AG10803 (cell line): ENCODE measurements at places on chromosomes 12 and 14.

- DNase-seq = no peak
Observed at GRCh38 chr12:22803725-22804124, 178.8 kb downstream of the ETNK1 start.

GRCh38 chr14:89899291-89899690 lies 55.2 kb downstream of the EFCAB11 start:
- DNase-seq = no peak

GRCh38 chr12:40325349-40325960 lies 100.7 kb downstream of the LRRK2 start:
- peak; percentile 4 for DNase-seq

DNA sequence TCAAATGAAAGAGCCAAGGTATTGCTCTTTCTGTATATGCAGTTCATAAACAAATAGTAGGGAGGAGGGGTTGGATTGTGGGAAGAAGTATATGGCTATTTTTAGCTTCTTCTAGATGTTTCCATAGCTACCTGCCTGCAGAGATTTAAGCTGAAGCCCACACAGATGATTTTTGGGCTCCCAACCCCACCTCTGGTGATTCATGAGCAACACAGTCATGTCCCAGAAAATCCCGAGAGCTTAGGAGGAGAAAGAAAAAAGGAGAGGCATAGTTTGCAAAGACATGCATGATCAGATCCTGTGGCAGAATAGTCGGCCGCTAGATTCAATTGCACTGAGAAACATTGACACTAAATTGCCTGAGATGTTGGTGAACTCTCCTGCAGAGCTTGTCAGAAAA lies 13.8 kb downstream of the TESPA1 start:
- no peak for DNase-seq

- DNase-seq = peak; percentile 76
Observed at GRCh38 chr14:103109535-103110441, 13.5 kb upstream of the TNFAIP2 start.

DNA sequence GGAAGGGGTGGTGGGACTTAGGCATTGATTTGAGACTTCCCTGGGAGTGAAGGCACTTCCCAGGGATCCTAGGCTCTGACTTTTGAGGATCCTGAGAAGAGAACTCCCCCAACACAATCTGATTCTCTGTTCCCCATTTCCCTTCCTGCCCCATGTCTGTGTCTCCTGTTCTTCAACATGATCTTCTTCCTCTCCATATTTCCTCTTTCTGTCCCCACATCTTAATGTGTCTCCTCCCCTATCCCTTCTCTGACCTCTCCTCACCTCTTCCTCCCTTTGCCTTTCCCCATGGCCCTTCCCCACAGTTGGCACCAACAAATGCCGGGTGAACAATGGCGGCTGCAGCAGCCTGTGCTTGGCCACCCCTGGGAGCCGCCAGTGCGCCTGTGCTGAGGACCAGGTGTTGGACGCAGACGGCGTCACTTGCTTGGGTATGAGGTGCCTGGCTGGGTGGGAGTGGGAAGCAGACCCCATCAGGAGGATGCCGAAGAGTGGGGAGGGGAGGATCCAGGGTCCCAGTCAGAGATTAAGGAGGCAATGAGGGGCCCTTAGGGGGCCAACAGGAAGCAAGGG lies 15.2 kb upstream of the LRP1-AS start:
- no peak for DNase-seq

GRCh38 chr12:116454950-116455447 lies 104.2 kb upstream of the MAP1LC3B2 start:
- DNase-seq = peak; percentile 94

DNA sequence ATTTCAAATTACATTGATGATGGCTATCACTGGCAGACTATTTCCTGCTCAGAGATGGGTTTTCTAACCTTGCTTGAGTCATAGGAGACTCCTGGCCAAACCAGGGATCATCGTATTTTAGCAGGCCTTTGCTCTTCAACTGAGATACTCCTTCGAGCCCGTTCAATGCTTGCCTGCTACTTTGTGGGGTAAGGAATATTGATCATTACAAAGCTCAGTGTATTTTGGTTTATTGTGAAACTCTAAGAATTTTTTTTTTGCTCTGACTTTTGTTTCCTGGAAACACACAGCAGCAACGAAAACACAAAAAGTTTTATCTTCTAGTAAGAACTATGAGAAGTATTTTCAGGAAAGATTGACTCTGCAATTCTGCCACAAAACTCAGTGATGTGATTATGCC lies 4.1 kb downstream of the GPRC5D start:
- DNase-seq = no peak

- DNase-seq = peak; percentile 29
Observed at GRCh38 chr12:115149279-115149678, 465.3 kb upstream of the TBX3 start.

DNA sequence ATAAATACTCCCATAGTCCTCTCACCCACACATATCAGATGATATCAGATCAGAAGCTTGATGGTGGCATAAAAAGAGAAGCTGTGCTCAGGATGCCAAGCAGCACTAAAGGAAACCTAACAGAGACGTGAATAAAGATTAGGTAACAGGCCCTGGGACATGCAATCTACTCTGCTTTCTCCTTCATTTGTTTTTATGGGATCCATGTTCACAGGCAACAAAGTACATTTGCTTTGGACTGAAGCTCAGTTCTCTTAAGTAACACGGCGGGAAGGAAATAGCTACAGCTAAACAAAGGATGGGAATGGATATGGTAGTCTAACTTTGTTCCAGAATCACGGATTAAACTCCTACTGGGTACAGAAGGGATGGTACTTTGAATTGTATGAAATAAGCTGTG lies 119.5 kb downstream of the TTC7B start:
- no peak for DNase-seq

DNA sequence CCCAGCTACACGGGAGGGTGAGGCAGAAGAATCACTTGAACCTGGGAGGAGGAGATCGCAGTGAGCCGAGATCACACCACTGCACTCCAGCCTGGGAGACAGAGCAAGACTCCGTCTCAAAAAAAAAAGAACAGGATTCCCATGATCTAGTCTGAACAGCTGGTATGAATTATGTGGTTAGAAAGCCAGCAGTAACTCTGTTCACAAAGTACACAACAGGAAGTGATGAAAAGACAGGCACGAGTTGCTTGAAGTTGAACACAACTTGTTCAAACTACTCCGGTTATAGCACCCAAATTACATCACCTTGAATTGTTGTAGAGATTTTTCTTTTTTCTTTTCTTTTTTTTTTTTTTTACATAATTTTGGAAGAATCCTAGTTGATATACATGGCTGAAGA lies 238.8 kb upstream of the RGS6 start:
- DNase-seq = peak; percentile 97

GRCh38 chr14:100049220-100049619 lies 16.0 kb upstream of the EVL start:
- DNase-seq = peak; percentile 68

DNA sequence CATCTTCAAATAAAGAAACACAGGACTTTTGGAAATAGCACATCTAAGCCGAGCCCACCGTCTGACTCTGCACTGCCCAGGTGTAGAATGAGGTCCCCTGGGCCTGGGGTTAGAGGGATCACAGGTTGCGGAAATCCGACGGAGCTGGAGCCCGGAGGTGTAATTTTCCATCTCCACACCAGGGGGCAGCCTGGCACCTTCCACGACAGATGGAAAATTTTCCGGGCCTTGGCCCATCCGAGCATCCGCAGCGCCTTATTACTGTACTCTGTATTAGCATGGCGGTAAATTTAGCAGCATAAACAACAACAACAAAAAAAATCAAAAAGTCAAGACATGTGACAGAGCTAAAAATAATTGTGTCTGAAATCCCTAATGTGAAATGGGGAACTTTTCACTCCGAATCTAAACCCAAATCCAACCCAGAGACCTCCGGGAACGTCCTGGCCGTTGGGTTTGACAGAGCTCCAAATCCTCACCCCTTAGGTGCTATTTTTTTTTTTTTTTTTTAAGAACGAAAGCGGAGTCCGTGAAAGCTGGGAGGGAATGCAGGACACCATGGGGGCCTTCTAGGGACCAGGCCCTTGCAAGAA lies 93.9 kb downstream of the KSR2 start:
- peak; percentile 62 for DNase-seq

GRCh38 chr14:34064349-34064748 lies 113.5 kb upstream of the EGLN3 start:
- peak; percentile 86 for DNase-seq

- no peak for DNase-seq
Observed at GRCh38 chr12:19166956-19167355, 37.4 kb downstream of the PLEKHA5 start.

GRCh38 chr14:51020024-51020710 lies 74.7 kb downstream of the TRIM9 start:
- DNase-seq = peak; percentile 93

DNA sequence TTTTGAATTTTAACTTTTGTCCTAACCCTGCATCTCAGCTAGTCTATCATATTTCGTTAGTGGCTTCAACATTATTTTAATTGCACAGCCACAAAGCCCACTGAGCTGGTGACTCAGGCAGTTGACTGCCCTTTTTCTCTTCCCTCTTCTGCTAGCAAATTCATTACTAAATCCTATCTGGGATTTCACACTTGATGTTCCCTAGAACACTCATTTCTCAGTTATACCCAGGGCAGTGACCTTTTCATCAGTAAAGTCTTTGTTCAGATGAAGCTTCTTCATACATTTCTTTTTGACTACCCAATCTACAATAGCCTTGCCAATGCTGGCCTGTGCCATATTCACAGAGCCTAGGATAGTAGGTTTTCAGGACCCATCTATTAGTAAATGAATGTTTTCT lies 107.0 kb downstream of the ATXN7L3B start:
- no peak for DNase-seq

- DNase-seq = no peak
Observed at GRCh38 chr12:38053655-38054464, 262.7 kb upstream of the ALG10B start.

GRCh38 chr12:124217508-124218242 lies 77.2 kb upstream of the RFLNA start:
- DNase-seq = no peak

DNA sequence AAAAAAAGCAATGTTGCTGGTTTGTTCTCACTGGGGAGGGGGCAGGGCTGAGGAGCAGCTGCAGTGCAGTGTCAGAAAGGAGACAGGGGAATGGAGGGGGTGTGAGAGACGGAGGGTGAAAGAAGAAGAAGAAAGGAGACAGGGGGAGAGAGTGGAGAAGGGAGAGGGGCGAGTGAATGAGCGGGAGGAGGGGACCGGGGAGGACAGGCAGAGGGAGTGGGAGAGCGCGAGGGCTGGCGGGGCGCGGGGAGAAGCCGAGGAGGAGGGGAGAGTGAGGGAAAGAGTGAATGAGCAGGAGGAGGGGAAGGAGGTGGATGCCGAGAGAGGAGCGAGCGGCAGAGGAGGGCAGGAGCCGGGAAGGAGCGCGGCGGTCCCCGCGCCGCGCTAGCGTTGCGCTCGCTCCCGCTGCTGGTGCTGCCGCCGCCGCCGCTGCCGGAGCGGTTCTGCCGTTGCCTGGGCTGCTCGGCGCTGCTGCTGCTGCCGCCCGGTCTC lies at the start of gene NOVA1:
Gene NOVA1 (minus strand): TSS at position 445 of the 492 bp plus-strand sequence. CDS start 597 bp downstream, outside the sequence.
- DNase-seq = no peak

DNA sequence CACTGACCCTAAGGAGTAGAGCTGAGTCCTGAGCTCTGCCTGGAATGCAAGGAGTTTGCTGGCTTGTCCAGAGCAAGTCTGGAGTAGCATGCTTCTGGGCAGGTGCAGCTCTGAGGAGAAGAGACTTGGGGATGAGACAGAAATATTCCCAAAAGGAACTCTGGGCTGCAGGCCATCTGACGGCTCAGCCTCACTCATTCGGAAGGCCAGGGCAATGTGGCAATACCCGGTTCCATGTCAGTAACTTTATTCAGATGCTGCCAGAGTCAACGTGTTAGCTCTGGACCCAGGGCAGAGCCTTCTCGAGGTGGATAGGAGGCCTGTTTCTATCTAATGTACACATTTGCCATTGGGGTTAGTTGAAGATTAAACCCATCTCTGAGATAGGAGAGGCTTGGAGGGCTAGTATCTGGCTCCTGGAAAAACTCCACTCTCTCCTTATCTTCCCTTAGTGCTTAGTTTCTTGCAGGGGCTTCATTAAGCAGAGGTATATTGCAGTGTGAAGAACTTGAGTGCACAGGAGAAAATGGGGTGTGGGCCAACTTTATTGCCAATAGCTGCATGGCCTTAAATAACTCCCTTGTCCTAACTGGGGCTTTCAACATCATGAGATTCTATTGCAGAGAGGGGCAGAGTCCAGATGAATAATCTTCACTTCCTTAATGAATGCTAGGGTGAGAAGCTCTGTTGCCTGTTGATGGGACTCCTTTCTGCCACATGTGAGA lies 65.6 kb downstream of the NTF3 start:
- DNase-seq = peak; percentile 83

DNA sequence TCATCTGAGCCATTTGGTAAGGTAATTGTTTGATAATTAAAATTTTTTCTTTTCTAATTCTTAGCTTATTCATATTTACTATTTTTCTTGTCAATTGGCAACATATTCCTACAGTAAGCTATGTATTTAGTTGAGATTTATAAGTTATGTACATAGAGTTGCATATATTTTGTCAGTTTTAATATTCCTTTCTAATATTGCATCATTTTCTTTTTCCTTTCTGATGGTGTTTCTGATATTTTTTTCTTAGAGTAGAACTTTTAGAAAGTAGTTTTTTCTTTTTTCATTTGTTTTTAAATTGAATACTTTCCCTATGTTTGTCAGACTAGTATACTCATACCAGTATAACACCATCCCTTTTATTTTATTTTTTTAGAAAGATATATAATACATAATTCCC lies 131.3 kb downstream of the TTC6 start:
- DNase-seq = no peak

GRCh38 chr14:85182282-85182681 lies 347.7 kb upstream of the FLRT2 start:
- no peak for DNase-seq
